ENCODE measurements at places on chromosomes 6 and 20. TPM values are rescaled to one million over a fixed set of nuclear protein-coding genes. Genes with fewer than 3 reads are reported as not detected.

DNA sequence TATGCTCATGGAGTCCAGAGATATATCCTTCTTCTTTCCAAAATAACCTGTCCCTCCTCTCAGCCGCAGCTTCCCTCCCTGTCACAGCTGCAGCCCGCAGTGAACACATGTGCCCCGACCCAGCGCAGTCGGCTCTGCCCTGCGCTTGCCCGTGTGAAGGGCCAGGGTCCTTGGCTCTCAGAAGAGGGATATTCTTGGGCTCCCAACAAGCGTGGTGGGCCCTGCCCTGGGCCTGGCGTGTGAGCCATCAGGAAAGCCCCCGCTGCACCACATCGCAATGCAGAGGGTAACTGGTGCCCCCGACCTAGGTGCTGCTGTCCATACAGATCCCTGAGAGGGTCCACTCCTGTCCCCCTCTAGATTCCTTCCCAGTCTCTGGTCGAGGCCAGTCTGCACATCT lies 65.2 kb downstream of the SSR1 start:
- DNase-seq = no peak

GRCh38 chr6:36717231-36717825 lies 19.7 kb downstream of the RAB44 start:
- no peak for DNase-seq

The SIRPA gene
- total RNA-seq = 62.0 TPM

- no peak for DNase-seq
Observed at GRCh38 chr20:62834967-62835730, 18.3 kb downstream of the COL9A3 start.

DNA sequence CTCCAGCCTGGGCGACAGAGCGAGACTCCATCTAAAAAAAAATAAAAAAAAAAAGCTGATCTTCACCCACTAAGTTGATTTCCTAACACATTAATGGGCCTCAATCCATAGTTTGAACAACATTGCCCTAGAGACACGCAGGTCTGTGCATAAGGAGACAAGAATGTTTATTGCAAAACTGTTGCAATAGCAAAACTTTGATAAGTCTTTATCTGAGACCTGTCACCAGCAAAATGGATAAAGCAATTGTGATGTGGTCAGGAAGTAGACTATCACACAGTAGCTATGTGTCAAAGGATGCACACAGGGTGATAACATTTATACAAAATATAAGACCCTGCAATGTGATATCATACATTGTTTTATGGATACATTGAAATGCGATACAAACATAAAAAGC lies 4.2 kb upstream of the ITPR3 start:
- DNase-seq = no peak

Data from gastrocnemius medialis (tissue), 4 donors.